AG09309 (cell line): ENCODE measurements at places on chromosomes 11 and 22.

DNA sequence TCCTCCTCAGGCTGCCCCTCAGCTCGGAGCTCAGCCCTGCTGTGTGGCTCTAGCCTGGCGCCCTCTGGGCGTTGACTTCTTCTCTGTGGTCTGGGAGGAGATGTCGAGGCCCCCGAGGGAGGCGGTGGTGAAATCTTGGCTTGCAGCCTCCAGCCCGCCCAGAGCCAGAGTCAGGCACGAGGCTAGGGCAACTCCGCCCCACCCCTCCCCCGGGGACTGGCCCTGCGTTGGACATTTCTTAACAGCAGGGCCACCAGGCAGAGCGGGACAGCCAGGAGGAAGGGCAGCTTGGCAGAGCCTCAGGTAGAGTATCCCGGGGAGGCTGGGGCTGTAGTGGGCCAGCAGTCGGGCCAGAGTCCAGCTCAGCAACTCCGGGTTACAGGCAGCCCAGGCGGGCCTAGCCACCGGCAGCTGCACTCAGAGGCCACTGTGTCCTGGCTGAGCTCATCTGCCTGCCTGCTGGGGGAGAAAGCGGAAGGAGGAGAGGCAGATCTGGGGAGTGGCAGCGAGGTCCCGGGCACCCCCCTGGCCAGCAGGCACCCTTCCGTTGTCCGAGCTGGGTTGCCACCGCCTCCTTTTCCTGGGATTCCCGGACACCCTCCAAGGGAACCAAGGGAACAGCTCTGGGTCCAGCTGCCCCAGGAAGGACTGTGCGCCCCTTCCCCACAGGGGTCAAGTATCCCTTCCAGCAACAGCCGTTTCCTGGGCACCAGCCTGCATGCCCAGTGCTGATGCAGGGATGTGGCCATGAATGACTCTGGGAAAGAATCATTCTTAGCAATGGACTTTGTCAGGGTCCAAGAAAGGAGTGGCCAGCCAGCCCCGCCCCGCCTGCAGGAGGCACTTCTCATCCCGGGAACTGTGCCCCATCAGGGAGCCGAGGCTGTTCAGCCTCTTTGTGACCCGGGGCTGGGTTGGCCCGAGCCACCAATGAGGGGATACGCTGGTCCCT lies at the start of gene ALDH3B1:
ALDH3B1 (plus strand) TSS at position 238 of the 952 bp plus-strand sequence. CDS start 4,971 bp downstream, outside the sequence.
- no peak for DNase-seq

DNA sequence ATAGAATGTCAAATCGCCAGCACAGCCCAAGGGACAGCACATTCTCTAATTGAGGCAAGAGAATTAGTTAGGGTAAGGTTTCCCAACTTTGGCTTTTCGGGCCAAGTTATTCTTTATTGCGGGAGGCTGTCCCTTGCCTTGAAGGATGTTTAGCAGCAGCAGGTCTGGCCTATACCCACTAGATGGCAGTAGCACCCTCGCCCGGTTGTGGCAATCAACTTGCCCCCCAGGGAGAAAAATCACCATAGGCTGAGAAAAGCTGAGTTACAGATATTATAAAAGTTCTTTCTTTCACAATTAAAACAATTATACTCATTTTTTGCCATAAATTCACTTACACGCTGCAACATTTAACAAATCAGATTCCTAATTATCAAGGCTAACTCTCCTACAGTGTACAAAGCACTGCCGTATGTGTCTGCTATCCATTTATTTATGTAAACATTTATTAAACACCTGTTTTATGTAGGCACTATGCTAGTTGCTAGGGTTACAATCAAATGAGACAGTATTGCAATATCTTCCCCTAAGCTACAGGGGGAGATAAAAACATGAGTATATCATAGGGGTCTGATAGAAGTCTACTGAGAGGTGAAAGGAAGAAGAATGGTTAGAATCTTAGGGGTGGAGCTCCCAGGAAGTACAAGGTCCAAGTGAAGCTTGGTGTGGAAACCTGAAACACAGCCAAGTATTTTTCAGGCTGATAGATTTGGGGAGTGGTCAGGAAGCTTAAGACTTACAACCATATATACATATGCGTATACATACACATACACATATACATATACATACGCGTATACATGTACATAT lies 452.3 kb downstream of the RAB38 start:
- DNase-seq, result peak; percentile 5

DNA sequence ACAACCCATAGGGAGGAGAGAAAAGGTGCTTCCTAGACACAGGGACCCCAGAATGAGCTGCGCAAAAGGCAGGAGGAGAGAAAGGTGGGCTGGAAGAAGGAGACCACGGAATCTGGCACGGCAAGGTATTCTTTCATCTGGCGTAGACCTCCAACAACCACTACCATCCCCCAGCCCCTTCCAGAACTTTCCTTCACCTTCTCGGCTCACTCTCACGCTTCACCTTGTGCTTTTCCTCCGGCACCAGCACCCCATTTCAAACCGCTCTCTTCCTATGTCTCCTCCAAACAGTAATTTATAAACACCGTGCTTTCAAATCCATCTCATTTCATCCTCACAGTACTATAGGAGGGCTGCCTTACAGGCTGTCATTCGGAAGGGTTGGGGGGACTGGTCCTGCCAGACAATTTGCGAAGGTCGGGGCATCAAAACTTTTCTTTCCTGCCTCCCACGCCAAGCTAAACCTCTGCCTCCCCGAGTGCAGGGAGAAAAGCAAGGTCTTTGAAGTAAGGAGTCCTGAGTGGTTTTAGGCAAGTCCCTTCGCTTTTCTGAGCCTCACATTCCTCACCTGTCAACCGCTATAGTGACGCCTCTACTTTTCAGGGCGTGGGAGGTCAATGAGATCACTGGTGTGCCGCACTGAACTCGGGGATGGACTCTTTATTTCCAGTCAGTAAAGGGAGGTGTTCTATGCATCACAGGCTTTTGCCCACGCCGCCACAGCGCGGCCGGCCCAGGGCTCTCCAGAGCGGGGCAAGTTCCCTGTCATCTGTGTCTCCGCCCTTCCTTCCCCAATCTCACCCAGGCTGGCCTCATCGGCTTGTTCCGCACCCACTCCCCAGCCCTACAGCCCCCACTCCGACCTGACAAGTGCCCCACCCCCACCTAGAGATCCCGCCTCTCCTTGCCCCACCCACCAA lies 800 bp downstream of the KCTD21 start:
- no peak for DNase-seq

DNA sequence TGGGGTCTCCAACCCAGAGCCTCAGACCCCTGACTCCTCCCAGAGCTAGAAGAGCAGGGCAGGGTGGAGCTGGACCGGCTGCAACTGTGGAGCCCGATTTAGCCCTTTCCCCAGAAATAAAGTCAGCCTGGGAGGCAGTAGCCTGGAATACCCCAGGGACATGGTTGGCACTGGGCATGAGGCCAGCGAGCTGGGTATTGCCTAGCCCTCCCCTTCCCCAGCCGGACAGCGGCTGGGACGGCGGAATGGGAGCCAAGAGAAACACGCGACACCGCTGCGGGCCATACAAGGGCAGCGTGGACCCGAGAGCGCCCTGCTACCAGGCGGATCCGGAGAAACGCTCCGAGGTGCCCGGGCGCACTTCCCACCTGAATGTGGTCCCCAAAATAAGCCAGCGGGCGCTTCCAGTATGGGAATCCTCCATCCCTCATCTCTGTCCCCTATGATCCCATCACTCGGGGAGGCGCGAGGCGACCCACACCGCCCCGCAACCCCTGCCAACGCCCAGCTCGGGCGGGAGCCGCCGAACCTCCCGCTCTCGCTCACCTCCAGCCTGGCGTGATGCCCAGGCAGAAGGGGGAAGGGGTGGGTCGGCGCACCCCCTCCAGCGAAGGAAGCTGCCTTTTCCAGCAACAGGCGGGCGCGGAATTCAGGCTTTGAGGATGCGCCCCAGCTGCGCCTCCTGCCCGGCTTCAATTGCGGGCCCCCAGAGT lies 758 bp downstream of the MCAM start:
- no peak for DNase-seq

GRCh38 chr11:73277467-73277866 lies 5.3 kb downstream of the P2RY6 start:
- DNase-seq, result no peak

GRCh38 chr22:32951807-32952153 lies 106.4 kb downstream of the SYN3 start:
- DNase-seq, result no peak

- no peak for DNase-seq
These were observed 288.5 kb downstream of the KIRREL3 start for GRCh38 chr11:126711977-126712625.

- DNase-seq, result no peak
These were observed 283.3 kb upstream of the ARHGAP42 start for GRCh38 chr11:100403816-100404215.

GRCh38 chr11:35215945-35216344 lies 77.0 kb downstream of the CD44 start:
- no peak for DNase-seq

- peak; percentile 28 for DNase-seq
These were observed 662.1 kb downstream of the NTM start for GRCh38 chr11:132032555-132032954.

- no peak for DNase-seq
These were observed 33.8 kb upstream of the WNT11 start for GRCh38 chr11:76240161-76240540.

DNA sequence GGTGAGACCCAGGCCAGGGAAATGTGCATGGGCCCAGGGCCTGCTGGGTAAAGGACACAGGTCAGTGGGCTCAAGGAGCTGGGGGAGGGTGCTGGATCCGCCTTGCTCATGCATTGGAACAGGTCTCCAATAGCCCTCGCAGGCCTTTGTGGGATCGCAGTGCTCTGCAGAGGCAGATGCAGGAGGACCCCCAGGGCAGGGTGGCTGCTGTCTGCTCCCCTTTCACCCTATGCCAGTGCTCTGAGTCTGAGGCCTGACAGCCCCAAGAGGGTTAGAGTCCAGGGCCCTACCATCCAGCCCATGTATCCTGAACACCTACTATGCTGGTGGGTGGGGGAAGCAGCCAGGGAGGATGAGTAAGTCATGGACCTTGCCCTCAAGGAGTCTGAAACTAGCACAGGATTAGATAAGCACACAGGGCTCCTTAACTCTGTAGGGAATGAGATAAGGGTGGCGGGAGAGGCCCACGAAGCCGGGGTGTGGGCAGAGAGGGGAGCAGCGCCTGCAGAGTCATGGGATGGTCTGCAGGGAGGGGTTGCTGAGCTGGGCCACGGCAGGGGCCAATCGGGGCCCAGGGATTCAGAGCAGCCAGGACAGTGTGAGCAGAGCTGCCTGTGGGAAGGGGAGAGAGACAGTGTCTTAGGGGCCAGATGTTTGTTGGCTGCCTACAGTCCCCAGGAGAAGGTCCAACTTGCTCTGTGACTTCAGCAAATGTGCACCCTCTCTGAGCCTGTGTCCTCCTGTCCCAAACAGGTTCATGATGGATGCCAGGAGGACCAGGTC lies 10.5 kb upstream of the EHD1 start:
- no peak for DNase-seq

DNA sequence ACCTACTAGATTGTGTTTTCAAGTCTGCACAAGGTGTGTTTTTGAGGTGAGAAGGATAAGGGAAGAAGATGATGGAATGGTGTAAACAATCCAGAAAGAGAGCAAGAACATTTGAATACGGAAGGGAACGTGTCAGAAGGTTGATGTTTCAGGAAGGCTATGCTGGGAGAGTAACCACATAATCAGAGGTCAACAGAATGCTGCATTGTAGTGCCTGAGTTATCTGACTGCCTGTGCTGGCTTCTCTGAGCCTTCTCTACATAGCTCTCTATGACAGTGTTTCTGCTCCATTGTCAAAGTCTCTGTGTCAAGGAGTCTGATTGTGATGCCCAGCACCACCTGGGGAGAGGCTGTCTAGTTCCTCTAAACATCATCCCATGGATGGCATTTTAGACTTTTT lies 74.1 kb downstream of the CYB5R2 start:
- no peak for DNase-seq

DNA sequence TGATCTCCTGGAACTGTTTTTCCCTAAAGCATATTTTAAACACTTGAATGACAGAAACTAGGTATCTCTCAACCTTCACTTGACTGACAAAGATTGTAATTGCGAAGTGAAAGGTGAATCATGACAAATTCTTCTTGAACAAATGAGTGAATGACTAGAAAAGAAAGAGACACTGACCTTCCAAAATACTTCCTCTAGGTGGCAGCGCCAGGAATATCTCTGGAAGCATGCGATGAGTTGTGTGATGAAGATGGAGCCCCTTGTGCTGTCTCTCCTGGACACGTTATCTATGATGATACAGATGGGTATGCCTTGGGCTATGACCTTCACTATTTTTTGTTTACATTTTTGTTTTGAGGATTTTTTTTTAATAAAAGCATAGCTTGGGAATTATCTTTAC lies 7.0 kb upstream of the CASP12 start:
- DNase-seq, result no peak

DNA sequence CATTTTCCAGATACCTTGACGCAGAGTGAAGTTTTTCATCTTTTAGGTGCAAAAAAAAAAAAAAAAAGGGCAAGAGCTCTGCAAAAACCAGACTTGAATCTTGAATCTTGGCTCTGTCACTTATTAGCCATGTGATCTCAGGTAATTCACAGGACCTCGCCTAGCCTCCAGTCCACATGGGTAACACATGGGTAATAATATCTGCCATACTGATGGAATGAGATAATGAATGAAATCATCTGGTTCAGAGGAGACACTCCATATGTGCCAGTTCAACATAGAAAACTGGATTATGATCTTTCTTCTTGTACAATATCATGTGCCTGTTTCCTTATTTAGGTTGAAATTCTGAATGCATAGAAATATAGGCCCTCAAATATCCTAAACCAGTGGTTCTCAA lies 8.6 kb upstream of the AMOTL1 start:
- DNase-seq, result no peak

- peak; percentile 71 for DNase-seq
These were observed 2.5 kb downstream of the CHST1 start for GRCh38 chr11:45662665-45663485.

GRCh38 chr11:69483170-69483569 lies 1.7 kb downstream of the LINC01488 start:
- no peak for DNase-seq

DNA sequence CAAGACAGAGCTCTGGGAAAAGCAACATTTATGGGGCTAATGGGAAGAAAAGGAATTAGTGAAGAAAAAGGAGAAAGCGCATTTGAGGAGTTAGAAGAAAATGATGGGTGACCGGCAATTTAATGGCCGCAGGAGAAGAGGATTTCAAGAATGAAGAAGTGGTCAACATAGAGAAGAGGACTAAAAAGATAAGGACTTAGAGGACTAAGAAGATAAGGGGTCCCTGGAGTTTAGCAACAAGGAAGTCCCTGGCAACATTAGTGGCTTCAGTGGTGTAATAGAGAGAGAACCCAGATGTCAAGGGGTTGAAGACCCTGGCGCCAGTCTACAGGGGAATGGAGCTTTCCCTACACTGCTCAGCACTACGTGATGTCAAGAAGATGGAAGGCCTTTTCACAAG lies 32.3 kb downstream of the WEE1 start:
- DNase-seq, result no peak

- DNase-seq, result no peak
These were observed 54.1 kb downstream of the C2CD3 start for GRCh38 chr11:74116719-74117118.

DNA sequence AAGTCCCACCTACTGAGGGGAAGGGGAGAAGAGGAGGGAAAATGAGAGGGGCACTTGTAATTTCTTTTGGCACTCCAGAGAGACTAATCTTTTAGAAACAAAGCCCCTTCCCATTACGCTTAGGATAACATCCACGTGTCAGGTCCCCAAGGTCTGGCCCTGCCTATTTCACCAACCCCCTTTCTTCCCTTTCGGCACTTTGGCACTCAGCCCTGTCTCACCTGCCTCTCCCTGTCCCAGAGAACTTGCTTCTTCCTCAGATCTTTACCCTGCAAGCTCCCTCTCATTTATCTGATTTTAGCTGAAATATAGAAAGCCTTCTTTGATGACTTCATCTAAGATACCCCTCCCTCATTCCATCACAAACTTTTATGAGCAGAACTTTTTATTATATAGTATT lies 55.5 kb downstream of the RASSF10 start:
- DNase-seq, result no peak

- DNase-seq, result no peak
These were observed 2.3 kb downstream of the ATM start for GRCh38 chr11:108224911-108225786.
